ENCODE measurements at places on chromosomes 16 and 17. TPM values are rescaled to one million over a fixed set of nuclear protein-coding genes. Genes with fewer than 3 reads are reported as not detected.

DNA sequence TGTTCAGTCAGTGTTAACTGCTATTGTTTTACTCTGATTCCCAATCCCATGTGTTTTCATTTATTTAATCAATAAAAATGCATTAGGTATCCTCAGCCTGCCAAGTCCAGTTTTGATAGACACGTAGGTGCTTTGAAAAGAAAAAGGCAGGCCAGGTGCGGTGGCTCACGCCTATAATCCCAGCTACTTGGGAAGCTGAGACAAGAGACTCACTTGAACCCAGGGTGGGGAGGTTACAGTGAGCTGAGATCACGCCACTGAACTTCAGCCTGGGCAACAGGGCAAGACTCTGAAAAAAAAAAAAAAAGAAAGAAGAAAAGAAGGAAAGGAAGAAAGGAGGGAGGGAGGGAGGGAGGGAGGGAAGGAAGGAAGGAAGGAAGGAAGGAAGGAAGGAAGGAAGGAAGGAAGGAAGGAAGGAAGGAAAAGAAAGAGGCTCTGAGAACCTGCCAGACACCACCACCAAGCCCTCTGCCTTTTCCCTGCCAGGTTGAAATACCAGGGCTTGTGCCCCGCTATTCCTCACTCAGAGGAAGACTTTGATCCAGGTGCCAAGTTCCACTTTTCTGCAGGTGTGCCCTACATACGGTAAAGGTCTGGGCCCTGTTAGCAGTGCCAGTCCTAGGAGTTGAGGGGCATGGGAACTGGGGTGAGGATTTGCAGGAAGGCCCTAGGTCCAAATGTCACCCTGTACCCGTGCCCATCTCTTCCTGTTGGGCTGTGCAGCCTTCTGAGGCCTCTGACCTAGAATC, 10.1 kb upstream of the KCNH6 start:
- DNase-seq = no peak

GRCh38 chr16:22788193-22788530, 25.8 kb upstream of the HS3ST2 start:
- no peak for DNase-seq

DNA sequence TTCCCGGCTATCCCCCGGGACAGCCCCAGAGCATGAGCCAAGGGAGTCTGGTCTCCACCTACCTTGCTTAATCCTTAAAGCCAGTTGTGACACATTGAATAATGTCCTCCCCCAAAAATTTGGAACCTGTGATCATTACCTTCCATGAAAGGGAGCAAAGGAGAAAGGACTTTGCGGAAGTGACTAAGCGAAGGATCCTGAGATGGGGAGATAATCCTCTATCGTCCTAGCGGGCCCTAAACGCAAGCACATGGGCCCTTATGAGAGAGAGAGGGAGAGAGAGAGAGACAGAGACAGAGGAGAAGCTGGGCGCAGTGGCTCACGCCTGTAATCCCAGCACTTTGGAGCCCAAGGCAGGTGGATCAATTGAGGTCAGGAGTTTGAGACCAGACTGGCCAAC, 9.5 kb downstream of the SPPL2C start:
- no peak for DNase-seq

- no peak for DNase-seq
These were observed 10.9 kb upstream of the FOXF1 start for GRCh38 chr16:86499440-86499786.

MLYCD gene
- 3.4 TPM for total RNA-seq

All from SK-MEL-5 (cell line).